ENCODE measurements at places on chromosomes 12 and 14.

DNA sequence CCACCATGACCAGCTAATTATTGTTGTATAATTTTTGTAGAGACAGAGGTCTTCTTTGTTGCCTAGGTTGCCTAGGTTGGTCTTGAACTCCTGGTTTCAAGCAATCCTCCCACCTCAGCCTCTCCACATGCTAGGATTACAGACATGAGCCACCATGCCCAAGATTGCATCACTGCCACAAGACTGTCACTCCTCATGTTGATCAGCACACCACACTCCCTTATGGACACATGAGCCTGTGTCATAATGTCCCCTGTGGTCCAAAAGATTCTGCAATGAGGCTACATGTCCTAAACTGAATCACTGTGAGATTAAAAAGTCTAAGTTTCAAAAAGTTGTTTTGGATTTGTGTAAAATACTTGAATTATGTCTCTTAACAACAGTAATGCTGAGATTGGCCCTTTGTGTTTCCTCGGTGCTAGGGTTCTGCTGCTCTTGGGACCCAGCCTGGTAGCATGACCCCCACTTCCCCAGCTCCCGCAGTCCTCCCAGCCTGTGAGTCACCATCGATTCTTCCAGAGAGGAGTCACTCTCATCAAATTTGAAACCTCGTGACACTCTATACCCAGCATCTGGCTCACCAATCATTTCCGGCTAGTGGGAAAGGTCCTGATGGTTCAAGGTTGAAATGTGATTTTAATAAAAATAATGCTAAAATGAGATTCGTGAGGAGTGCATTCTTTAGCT, 890.9 kb downstream of the VRK1 start:
- no peak for DNase-seq

DNA sequence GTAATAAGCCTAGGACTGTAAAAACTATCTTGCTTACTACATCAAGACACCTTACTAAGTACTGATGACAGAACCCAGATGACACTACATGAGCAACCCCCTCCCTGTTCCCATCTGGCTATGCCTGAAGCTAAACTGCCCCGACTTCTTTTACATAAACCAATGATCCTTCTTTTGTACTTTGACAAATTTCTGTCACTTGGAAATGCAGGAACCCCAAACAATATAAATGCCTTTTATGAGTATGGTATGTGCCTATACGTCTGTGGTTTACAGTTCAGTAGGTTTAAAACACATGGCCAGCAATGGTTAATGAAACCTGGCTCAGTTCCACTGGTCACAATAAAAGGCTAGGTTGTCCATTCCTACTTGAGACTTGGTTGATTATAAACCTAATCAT, 6.1 kb downstream of the SYCP3 start:
- DNase-seq, result no peak

DNA sequence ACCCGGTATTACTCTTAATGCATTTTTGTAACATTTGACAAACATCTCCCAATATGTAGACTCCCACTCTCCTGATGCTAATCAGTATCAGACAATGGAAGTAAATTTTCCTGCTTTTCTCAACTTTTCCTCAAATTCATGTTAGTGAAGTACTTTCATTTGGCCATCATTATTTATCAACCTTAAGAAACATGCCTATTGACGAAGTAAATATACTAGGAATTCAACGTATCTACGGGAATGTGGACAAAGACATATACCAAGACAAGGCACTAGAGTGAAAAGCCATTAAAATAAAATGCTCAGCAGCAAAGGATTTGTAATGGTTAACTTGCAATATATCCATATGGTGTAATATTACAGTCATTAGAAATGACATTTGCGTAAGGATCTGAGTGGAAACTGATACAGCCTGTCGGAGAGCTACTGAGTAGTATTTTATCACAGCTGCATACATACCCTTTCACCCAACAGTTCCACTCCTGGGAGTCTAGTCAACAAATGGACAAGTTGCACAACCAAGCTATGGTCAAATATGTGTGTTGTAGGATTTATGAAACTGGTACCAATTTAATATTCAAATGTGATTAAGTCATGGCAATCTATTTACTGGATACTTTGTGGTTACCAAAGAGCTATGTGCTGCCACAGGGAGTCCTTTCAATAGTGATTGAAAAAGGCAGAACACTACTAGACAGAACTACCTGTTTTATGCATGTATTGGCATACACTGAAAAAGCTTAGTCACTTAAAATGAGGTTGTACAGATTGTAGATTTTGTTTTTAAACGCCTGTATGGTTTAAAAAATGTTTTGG, 26.5 kb downstream of the NUDT4 start:
- no peak for DNase-seq

DNA sequence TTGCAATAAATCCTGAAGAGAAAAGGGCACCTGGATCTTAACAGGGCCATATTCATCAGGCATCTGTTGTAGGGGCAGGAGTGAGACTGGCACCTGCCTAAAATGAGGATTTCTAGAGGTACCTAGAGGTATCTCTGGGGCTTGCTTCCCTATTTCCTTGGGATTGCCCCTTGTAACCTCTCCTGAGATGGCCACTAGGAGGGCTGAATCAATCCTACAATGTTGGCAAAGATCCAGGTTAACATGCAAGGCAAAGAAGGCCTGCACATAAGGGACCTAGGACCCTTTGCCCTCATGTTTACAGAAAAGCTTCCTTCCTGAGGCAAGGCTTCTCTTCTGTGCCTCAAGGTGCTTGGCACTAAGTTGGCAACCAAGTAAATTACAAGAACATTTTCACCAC, 25.8 kb upstream of the CLEC4E start:
- no peak for DNase-seq

GRCh38 chr12:8860165-8860961, 37.9 kb downstream of the A2ML1 start:
- peak; percentile 42 for DNase-seq
